Ureter (tissue), 1 donor: ENCODE measurements at places on chromosomes 7 and 10. TPM values are rescaled to one million over a fixed set of nuclear protein-coding genes. Genes with fewer than 3 reads are reported as not detected.

Gene HPSE2
- 5.7 TPM for total RNA-seq

Gene ECHS1
- 130 TPM for total RNA-seq

Gene INA
- total RNA-seq: 2.0 TPM

Gene HOXA6
- total RNA-seq: 8.5 TPM

Gene SPDYE16
- 1.3 TPM for total RNA-seq

Gene ELN
- 31.9 TPM for total RNA-seq

Gene KCNH2
- total RNA-seq: 17.7 TPM

Gene RAMP3
- total RNA-seq: 47.2 TPM

Gene ZMIZ2
- total RNA-seq: 116 TPM

Gene ANLN
- 5.8 TPM for total RNA-seq

Gene HYAL4
- 0.23 TPM for total RNA-seq

Gene NRP1
- 68.3 TPM for total RNA-seq

Gene AKR1C2
- total RNA-seq: 343 TPM

Gene DNAH11
- total RNA-seq: 0.94 TPM

DNA sequence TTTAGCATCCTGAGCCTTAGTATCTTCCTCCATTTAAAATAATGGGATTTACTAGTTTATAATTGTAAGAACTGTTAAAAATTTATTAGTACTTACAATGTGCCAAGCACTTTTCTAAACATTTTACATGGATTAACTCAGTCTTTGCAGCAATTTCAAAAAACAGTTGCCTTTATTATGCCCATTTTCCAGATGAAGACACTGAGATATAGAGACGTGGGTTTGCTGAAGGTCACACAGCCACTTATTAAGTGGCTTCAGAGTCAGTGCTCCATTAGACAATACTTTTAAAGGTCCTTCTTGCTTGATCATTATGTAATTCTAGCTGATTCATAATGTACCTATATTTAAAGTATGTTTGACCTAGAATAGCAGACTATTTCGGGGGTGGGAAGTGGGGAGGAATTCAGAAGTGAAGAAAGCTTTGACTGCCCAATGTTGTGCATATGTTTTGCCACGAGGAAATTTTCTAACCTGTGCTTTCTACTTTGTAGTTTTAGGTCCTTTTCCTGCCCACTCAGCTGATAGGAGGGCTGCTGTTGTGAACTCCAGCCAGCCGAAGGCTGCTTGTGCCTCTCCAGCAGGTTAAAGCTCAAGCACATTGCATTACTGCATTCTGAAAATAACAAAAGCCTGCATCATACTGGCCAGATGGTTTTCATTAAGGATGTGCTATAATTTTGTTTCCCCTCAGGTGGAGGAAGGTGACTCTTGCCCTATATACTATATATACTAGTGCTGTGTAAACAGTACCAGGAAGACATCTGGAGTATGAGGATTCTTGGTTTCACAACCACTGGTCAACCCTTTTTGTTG, 4.3 kb downstream of the PLEKHA8 start:
- no peak for DNase-seq

- no peak for DNase-seq
Measured at GRCh38 chr7:102279537-102280400, 6.9 kb upstream of the SH2B2 start.

GRCh38 chr7:46390042-46390441, 469.0 kb upstream of the IGFBP3 start:
- no peak for DNase-seq

DNA sequence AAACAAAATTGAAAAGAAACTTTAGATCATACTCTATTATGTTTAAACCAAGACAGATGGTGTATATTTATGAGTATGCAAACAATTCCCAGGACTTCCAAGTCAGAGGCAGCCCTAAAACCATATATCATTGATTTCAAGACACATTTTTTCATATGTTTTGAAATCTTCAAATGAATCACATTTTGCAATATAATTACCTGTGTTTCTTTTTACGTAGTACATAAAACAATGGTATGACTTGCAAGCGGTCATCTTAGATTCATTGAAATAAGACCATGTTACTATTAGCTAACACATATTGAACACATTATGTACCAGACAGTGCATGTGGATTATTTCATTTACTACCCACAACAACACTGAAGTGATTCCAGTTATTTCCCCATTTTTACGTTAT, 14.9 kb downstream of the SMURF1 start:
- DNase-seq: no peak

DNA sequence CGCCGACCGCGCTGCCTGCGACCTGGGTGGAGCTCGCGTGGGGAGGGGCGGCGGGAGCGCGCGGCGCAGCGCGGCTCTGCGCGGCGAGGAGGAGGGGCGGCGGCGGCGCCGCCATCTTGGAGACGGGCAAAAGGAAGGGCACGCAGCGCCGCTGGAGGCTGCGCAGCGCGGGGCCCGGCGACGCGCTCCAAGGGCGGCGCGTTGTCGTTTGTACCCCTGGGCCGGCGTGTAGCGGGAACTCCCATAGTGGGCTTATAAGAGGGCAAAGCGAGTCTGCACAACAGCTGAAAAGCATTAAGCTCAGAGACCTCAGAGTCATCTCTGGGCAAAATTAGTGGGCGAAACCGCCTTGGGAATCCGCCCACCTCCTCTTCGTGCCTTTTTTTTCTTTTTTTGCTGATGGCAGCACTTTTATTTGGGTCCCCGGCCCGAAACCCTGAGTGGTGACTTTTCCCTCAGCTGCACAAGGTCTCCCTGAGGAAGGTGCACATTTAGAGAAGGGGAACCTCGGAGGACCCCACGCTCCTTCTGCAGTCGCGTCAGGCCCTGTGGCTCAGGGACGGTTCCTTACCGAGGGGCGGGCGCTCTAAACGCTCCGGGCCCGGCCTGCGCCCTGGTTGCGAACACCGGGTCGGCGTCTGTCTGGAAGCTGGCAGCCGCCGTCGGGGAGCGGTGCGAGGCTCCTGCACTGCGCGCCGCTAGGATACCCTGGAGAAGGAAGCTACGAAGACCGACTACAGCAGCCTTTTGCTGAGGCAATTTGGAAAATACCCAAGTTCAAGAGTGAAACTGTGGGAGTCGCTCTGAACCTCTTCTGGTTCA, 428 bp upstream of the MCMBP start:
- DNase-seq: peak; percentile 90

DNA sequence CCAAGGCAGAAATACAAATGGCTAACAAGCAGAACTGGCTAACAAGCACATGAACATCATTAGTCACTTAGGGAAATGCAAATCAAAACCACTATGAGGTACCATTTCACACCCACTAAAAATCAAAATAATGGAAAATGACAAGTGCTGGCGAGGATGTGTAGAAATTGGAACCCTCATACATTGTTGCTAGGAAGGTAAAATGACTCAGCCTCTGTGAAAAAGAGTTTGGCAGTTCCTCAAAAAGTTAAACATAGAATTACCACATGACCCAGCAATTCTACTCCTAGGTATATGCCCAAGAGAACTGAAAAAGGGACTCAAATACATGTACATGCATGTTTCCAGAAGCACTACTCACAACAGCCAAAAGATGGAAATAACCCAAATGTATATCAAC, 52.8 kb upstream of the ANAPC16 start:
- no peak for DNase-seq

DNA sequence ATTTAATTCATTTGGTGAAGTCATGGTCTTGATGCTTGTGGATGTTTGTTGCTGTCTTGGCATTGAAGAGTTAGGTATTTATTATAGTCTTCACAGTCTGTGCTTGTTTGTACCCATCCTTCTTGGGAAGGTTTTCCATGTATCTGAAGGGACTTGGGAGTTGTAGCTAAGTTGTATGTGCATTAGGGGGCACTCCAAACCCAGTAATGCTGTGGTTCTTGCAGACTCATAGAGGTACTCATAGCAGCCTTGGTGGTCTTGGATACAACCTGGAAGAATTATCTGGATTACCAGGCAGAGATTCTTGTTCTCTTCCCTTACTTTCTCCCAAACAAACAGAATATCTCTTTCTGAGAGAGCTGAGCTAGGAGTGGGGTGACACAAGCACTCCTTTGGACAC, 93.2 kb downstream of the ADCYAP1R1 start:
- DNase-seq: no peak

DNA sequence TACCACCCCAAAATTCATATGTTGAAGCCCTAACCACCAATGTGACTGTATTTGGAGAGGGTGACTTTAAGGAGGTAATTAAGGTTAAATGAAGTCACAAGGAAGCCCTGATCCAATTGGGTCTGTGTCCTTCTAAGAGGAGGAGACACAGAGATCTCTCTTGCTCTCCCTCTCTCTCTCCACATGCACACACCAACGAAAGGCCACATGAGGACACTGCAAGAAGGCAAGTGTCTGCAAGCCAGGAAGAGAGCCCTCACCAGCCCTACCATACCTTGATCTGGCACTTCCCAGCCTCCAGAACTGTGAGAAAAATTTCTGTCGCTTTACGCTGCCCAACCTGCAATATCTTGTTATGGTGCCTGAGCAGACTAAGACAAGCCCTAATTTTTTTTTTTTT, 56.0 kb upstream of the NEBL start:
- no peak for DNase-seq

GRCh38 chr10:8180360-8181109, 126.0 kb downstream of the GATA3 start:
- DNase-seq: no peak

DNA sequence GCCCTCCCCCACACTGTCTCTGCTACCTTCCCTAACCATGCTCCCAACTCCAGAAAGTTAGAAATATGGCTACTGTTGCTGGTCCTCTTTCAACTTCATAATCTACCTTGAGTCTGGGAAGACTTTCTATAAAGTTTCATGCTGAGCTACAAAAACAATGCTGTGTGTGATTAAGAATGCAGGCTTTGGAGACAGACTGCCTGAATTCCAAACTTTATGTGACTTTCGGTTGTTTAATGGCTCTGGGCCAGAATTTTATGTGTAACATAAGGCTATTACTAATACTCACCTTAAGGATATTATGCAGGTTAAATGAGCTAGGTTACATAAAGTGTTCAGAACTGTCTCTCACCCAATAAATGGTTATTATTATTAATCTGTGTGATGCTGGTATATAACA, 19.1 kb downstream of the BET1 start:
- DNase-seq: no peak

- no peak for DNase-seq
Measured at GRCh38 chr7:28199021-28199510, 18.5 kb upstream of the JAZF1 start.

DNA sequence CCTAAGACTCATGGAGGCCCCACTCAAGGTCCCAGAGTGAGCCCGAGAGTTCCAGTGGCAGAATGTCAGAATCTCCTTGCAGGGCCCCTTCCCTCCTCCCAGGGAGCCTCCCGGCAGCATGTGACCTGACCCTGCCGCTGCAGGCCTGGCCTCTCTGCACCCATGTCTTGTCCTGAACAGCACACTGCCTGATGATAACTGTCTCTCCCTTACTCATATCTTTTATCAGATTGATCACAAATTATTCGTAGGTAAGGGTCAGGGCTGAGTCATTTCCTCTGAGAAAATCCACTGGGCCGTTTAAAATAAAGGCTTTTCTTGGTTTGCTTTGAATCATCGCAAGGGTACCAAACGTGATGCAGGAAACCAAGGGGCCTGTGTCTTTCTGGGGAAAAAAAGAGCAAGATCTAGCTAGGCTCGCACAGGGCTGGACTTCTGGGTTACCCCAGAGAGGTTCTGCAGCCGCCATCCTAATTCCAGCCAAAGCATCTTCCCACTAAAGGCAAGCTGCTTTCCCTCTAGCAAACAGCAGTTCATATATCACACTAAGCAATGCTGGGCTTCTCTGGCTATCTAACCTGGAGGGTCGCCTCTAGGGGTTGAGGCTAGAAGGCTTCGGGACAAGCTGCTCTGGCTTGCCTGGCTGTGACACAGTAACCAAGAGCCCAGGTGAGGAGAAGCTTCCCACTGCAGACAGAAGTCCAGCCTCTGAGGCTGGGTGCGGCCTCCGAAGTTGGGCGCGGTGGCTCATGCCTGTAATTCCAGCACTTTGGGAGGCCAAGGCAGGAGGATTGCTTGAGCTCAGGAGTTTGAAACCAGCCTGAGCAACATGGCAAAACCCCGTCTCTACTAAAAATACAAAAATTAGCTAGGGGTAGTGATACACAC, 104.9 kb downstream of the SPDYE5 start:
- DNase-seq: no peak

DNA sequence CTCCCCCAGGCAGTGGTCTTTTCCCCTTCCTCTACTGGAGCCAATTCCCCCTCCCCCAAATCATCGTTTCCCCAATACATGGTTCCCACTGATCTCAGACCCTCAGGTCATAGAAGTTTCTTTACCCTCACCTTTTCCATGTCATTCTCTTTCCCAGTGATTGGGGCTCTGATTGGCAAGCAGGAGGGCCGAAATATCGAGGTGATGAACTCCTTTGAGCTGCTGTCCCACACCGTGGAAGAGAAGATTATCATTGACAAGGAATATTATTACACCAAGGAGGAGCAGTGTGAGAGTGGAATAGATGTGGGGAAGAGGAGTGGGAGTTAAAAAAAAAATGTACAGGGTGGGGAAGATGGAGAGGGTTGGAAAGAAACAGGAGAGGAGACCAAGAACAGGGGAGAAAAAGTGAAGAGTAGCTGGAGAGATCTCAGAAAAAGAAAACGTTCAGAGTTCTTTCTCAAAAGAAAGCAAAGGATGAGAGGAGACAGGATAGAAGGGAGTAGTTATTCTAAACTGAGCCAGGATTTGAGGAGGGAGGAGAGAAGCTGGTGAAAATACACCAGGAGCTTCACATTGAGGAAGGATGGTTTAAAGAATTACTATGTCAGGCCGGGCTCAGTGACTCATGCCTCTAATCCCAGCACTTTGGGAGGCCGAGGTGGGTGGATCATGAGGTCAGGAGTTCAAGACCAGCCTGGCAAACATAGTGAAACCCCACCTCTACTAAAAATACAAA, 858 bp downstream of the COPS6 start:
- DNase-seq: no peak

DNA sequence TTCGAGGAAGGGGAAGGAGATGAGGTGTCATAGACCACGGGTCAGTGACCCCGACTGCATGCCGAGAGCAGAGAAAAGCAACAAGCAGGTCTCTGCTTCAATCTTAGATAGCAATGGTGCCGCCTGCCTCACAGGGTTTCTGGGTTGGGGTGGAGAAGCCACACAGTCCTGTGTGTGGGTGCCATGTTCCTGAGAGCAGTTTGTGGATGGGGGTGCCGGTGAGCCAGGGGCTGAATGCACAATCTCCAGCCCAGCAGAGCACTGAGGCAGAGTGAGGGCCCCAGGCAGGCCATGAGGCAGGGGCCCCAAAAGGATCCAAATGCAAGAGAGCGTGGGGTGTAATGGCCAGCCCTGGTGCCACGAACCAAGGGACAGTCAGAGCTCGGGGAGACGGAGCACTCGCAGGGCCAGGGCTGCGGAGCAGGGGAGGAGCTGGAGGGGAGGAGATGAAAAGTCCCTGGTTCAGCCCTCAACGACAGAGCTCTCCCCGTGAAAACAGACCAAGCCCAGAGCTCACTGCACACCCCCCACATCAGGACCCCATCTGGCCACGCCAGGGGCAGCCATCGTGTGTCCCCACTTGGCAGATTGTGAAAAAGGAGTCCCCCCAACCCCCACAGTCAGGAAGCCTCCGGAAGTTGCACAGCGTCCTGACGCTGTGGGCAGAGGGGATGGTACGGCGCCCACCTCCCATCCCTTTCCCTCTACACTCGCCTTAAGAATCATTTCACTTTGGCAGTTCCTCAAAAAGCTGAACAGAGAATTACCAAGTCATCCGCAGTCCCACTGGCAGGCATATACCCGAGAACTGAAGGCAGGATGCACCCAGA, 19.9 kb downstream of the WDR86 start:
- no peak for DNase-seq

- no peak for DNase-seq
Measured at GRCh38 chr10:5440206-5440605, 27.8 kb downstream of the NET1 start.

GRCh38 chr10:116490028-116490662, 55.6 kb upstream of the PNLIP start:
- no peak for DNase-seq

GRCh38 chr10:29598851-29599311, 35.9 kb downstream of the SVIL start:
- peak; percentile 44 for DNase-seq

GRCh38 chr7:128456255-128456725, 612 bp downstream of the HILPDA start:
- no peak for DNase-seq
